ENCODE measurements at places on chromosomes 2 and 18. TPM values are rescaled to one million over a fixed set of nuclear protein-coding genes. Genes with fewer than 3 reads are reported as not detected.

CD8B2 gene
- not detected for total RNA-seq

- no peak for DNase-seq
Measured at GRCh38 chr2:185144159-185144919, 546.0 kb downstream of the ZNF804A start.

DNA sequence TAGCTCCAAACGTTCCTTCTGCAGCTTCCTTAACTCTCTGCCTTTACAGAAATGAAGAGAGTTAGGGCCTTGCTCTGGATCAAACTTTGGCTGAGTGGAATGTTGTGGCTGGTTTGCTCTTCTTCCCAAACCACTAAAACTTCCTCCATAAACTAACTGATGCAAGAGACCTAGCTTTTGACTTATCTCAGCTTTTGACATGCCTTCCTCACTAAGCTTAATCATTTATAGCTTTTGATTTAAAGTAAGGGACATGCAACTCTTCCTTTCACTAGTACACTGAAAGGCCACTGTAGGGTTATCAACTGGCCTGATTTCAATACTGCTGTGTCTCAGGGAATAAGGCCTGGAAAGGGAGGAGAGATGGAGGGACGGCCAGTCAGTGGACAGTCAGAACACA, 8.3 kb downstream of the PXDN start:
- DNase-seq: no peak

DNA sequence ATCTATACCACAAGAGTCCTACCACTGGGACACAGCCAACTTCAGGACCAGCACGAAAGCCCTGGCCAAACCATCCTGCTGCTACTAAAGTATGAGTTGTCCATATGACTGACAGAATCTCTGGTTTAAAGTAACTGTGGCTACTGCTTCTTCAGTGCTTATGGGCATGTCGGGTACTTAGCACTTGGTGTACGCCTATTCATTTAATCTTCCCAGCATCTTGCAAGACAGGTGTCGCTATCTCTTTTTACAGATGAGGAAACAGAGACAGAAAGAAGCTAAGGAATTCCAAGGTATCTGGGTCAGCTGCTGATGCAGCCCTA, 203.4 kb upstream of the ID2 start:
- no peak for DNase-seq

All from activated naive CD4-positive, alpha-beta T cell treated with anti-CD3 and anti-CD28 coated beads, Interleukin-2, amount 50 U/mL, for 72 hours (primary cell).